AG20443 (cell line): ENCODE measurements at places on chromosomes 1 and 21.

DNA sequence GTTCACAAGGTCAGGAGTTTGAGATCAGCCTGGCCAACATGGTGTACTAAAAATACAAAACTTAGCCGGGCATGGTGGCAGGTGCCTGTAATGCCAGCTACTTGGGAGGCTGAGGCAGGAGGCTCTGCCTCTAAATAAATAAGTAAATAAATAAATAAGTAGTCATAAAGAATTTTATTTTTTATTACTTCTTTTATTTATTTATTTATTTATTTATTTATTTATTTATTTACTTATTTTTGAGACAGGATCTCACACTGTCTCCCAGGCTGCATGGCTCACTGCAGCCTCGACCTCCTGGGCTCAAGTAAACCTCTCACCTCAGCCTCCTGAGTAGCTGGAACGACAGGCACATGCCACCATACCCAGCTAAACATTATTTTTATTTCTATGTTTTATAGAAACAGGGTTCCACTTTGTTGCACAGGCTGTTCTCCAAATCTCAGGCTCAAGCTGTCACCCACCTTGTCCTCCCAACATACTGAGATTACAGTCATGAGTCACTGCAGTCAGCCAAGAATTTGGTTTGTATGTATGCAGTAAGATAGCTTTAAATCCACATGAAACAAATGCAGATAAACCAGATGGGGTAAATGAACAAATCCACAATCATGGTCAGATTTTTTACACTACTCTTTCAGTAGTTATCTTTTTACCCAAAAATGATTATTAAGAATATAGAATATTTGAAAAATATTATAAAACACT is 523.3 kb upstream of the RGS18 start:
- no peak for DNase-seq

DNA sequence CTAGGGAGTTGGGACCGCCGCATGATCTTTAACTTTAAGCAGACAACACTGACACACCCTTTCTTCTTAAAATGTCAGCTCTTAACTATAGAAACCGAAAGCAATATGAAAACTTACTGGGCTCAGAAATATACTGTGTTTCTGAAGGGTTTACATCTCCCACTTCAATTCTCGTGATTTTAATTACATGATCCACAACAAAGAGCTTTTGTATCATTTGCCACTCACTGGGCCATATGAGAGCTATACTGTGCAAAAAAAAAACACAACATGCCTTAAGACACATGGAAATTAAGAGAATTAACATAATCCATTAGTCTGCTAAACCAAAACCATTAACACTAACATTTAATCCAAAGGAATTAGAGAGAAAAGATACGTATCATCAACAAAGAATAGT is 35.0 kb upstream of the RAP1GAP start:
- DNase-seq, result no peak

DNA sequence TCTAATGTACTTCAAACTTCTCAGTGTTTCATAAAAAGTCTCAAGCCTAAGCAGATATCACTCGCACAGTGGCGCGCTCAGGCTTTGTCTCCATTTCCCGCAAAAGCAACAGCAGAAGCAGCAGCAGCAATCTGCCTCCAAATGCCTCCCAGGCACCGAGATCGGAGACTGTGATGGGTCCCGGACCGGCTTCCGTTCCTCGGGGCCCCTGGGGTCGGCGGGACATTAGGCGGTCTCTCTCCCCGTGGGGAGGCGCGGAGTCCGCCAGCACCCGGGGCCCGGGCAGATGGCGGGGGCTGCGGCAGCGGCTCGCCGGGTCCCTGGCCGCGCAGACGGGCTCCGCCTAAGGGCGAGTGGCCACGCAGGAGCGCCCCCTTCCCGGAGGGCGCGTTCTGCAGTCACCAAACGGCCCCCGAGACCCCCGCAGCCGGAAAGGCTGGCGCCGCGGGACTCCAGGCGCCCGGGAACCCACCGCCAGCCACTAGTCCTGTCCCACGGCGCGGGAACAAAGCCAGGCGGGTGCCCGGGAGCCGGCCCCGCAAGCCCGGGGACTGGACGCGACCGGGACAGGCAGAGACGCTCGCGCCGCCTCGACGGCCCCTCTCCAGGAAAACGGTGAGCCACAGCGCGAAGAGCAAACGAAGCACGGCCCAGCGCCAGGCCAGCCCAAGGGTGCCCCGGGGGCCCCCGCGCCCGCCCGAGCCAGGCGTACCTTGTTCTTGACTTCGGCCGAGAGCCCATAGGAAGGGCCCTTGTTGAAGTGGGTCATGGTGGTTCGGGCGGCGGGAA is 590 bp downstream of the CNN3 start:
- peak; percentile 81 for DNase-seq

DNA sequence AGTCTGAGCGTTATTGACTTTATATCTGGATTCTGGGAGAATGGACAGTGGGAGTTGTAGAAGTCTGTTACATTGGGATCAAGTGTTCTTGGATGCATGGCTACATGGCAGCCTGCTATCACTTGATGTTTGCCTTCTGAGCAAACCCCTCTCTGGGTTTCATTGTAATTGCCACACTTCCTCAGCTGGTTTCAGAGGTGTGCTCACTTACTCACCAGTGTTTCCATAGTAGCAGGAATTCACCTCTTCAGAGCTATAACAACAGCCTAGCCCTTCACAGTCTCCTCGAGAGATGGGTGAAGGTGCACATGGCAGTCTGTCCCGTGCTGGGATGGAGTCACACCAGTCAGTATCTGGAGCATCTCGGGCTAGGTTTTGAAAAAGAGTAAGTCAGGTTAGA is 2.6 kb downstream of the ZP4 start:
- no peak for DNase-seq

DNA sequence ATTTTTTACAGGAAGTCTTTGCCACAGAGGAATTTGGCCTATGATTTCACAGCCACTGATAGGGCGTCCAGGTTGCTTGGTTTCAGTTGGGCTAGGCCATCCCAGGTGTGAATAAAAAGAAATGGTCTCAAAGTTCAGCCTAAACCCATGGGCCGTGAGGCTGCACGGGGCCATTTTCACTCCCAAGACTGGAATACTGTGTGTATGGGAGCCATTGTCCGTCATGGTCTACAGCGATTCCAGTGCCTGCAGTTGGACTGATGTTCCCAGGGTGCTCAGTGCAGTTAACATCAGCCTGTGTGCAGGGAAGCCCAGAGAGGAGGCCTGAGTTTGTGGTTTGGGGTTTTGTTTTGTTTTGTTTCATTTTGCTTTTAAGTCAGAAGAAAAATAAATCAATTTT is 133.2 kb downstream of the ADSS2 start:
- no peak for DNase-seq
